Stimulated activated CD8-positive, alpha-beta memory T cell treated with anti-CD3 and anti-CD28 coated beads, Interleukin-15, amount 100 ng/mL, for 48 hours (primary cell): ENCODE measurements at places on chromosomes 3 and 15.

GRCh38 chr15:66387163-66388042 lies 691 bp downstream of the MAP2K1 start:
- DNase-seq: peak; percentile 75

DNA sequence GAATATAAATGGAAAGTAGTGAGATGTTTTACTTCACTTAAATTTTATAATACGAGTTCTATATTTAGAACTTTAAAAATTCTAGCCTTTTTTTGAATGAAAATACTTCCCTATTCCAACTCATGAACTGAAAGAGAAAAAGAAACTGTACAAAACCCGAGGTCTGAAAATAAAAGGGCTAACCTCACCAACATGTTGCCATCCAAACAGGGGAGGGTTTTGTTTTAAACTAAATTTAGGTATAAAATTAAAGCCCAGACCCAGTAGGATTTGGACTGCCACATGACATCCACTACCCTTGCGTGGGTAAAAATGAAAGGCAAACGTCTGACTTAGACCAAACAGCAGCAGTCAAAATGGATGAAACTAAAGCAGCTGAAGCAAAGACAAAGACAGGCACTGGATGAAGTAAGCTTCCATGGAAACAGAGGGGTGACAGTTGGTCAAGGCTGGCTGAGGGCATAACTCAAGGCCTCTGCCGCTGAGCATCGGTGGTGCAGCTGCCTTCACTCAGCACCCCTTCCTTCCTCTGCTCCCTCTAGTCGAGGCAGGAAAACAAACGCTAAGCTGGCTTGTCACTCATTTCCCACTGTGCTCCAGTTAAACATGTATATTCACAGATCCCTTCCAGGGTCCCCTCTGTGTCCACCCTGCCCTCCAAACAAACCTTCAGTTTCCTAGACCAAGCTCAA lies 58.1 kb downstream of the TM4SF4 start:
- DNase-seq: no peak

- DNase-seq: no peak
Measured at GRCh38 chr15:82294061-82294690, 31.6 kb downstream of the SAXO2 start.

DNA sequence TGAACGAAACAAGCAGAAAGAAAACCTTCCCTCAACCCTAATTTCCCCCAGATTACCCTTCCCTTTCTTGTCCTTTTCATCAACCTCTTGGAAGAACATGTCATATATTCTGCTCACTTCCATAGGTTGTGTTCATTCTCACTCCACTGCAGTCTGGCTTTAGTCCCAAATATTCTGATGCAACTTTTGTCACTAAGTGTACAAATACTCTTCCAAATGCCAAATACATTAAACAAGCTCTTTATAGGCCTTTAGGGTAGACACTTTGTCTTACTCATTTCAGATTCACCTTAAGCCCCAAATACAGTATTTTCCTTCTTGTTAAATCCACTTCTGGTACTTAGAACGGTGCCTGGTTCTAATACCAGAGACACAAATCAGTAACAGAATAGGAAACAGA lies 406.5 kb upstream of the CDIN1 start:
- DNase-seq: no peak

GRCh38 chr3:67463656-67464055 lies 190.8 kb downstream of the SUCLG2 start:
- no peak for DNase-seq

GRCh38 chr15:66803182-66803729 lies 101.2 kb downstream of the SMAD6 start:
- DNase-seq: no peak

- no peak for DNase-seq
Measured at GRCh38 chr3:27596921-27597320, 112.7 kb upstream of the SLC4A7 start.

DNA sequence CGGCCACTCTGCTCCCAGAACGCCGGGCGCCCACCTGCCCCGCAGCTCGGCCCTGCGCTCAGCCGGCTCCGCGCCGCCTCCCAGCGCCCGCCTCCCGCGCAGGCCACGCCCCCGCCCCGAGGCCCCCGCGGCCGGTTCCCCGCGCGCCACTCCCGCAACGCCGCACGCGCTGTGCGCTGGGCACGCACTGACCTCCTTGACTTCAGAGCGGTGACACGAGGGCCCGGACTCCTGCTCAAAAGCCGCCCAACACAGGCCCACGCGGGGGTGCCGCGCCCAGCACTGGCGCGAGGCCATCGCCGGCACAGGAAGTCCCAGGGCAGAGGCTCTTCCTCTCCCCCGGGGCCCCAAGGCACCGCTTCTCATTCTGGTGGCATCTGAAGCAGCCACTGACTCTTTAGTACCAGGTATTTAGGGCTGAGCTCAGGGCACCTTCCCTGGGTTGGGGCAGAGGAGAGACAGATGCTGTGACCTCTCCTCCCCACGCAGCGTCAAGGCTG lies 12.4 kb downstream of the TNK2 start:
- no peak for DNase-seq

- no peak for DNase-seq
Measured at GRCh38 chr15:45377609-45378148, 665 bp downstream of the GATM start.

DNA sequence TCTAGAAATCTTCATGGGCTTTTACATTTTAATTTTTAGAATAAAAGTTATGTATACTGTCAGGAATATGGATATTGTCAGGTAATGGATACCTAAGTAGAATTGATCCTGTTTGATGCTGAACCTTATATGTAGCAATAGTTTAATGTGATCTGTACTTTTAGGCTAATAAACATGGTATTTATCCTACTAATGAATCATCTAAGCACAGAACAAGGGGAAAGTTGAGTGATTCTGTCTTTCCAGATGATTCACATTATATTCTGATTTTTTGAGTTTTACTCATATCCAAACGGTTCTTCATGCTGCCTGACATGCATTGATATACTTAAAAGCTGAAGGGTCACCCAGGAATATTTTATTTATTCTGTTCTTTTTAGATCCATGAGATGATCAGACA lies 34.5 kb downstream of the FANCI start:
- DNase-seq: no peak

GRCh38 chr15:66193066-66193465 lies 60.5 kb downstream of the MEGF11 start:
- DNase-seq: no peak

DNA sequence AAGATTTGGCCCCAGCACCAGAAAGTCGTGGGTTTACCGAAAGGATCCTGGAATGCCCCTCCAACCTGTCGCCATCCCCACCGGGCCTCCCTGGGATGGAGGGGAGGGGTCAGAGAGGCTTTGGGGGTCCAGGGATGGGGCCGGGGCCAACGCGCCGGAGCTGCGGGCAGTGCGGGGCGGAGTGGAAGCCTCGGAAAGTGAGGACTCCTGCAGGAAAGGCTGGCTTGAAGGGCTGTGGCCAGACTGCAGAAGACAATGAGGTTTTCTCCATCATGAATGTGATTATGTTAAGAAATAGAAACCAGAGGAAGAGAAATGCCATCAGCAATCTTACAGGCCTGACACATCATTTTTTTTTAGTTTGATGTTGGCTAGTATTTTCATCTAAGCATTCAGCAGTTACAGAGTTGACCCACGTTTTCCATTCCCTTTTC lies 738 bp downstream of the YEATS2 start:
- peak; percentile 15 for DNase-seq

- DNase-seq: no peak
Measured at GRCh38 chr3:148625095-148625736, 72.5 kb upstream of the AGTR1 start.

DNA sequence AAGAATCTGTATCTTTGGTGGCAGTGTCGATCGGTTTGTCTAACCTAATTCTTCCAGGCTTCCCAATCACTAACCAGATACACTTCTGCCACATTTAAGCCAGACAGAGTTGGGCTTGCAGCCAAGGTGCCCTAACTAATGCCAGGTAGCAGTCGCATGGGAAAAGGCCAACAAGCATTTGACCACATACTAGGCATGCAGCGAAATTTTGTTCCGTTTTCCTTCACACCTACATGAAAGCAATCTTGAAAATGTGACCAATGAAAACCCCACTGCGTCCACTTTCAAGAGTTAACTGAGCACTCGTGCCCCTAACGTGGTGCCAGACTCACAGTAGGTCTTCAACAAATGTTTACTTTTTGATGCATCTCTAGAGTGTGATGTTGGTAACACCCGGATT lies 192.2 kb upstream of the TPM1 start:
- no peak for DNase-seq

DNA sequence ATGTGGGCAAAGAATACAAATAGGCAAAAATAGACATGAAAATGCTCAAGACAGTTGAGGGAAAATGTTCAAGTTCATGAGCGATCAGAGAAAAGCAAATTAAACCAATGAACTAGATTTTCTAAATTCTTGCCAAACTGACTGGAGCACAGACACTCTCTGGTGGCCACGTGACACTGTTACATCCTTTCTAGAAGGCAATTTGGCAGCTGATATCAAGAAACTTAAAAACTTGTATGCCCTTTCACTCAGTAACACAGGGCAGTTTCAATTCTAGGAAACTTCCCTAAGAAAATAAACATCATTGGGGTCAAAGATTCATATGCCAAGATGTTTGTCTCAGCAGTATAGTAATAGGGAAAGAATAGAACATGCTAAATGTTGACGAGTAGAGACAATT lies 52.2 kb downstream of the ABHD5 start:
- DNase-seq: no peak

GRCh38 chr3:196124608-196125007 lies 42.7 kb upstream of the TFRC start:
- no peak for DNase-seq

DNA sequence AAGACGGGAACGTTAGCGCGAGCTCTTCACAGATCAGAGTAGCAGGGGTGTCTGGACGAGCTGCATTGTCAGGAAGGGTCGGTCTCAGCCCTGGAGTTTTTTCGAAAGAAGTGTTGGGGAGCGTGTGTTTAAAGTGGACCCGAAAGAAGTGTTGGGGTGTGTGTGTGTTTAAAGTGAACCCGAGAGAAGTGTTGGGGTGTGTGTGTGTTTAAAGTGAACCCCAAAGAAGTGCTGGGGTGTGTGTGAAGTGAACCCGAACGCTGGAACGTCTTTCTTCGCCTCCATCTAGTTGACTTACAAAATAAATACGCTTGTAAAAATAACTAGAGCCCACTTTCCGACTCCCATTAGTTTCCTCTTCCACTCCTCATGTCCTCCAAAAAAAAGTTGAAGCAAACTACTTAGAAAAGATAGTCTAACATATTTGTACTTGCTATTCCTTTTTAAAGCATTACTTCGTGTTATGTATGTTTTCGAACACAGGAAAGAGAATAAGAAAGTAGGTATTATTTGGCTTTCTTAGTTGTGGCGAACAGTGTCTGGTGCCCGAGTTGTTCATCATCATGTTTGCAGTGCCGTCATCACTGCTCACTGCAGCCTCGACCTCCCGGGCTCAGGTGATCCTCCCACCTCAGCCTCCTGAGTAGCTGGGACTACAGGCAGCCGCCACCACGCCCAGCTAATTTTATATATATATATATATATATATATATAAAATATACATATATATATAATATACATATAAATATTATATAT lies 1.0 kb downstream of the LRCH3 start:
- peak; percentile 11 for DNase-seq

- DNase-seq: no peak
Measured at GRCh38 chr15:45347033-45347432, 31.3 kb downstream of the GATM start.

GRCh38 chr15:52857471-52857870 lies 67.3 kb upstream of the ONECUT1 start:
- no peak for DNase-seq

DNA sequence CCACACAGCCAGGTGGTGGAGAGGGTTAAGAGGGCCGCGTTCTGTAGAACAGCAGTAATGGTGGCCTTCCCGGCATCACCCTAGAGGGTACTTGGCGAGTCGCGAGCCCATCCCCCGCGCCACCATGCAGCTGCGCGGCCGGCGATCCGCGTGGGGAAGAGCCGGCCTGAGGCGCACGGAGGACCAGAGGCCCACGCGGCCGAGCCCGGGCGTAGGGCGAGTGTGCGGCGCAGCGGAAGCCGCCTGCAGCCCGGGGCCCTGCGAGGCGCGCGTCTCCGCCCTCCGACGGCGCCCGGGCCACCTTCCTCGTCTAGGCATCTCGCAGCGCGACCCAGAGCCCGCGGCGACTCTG lies 423 bp downstream of the TKT start:
- peak; percentile 27 for DNase-seq

DNA sequence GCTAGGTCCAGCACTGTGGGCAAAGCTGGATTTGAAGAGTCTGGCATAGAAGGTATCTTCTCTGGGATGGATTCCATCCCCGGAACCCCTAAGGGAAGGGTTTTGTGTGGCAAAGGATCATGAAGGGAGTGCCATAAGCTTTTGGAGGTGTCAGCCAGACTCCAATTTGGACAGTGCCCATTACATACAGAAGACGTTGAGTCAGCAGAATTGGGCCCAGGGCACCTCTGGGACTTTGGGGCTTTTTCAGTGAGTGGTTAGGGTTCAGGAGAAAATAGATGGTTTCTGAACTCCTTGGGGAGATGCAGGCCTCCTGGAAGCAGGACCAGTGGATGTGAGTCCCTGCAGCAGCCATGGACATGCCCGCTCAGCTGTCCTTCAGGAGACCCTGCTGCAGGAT lies 34.6 kb upstream of the XCR1 start:
- no peak for DNase-seq

DNA sequence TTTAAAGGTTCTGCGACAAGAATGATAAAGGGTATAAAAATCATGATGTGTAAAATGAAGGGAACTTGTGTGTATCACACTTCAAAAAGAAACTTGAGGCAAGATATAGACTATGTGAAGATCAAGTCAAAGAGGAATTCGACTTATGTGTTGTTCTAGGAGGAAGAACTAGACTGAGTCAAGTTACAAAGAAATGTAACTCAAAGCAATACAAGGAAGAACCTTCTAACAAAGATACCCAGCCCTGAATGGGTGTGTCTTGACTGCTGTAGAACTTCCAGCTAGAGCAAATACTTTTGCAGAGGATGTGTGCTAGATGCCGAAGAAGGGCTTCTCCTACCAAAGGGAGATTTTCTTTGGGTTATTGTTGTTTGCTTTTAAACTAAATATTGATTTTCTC lies 2.4 kb downstream of the SLC49A4 start:
- DNase-seq: no peak
